ENCODE measurements at places on chromosomes 11 and 22.

DNA sequence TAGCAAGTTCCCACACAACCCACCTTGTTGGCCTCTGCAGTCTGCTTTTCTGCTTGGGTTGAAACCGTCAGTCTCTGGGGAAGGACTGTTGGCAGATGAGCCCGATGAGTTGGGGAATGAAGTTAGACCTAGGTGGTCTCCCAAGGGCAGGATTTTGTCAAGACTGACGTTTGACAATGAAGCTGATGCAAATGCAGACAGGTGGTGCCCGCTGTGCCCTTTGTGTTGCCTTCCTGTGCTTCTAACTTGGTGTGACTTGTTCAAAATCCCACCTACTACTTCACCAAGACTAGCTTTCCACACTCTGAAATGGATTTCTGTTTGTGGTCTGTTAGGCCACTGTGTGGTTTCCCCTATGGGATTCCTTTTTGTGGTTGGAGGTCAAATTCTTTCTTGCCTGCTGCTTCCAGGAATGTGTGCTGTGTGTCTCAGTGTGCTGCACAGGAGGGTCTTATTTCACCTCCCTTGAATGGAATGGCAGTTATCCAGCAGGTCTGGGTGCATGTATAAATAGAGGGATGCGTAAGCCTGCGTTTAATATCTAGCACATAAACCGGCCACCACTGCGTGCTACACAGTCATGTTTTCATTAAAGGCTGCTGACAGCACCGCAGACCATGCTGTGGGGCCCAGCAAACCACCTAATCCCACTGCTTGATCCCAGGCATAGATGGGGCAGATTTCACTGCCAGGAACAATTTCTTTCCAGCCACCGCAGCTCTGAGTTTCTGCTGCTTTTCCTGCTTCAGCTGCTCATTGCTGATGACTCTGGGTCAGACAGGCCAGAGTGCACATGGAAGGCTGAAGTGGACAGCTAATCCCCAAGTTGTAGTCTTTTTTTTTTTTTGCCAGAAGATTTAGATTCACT, 44.8 kb downstream of the ADAMTS8 start:
- DNase-seq = no peak

DNA sequence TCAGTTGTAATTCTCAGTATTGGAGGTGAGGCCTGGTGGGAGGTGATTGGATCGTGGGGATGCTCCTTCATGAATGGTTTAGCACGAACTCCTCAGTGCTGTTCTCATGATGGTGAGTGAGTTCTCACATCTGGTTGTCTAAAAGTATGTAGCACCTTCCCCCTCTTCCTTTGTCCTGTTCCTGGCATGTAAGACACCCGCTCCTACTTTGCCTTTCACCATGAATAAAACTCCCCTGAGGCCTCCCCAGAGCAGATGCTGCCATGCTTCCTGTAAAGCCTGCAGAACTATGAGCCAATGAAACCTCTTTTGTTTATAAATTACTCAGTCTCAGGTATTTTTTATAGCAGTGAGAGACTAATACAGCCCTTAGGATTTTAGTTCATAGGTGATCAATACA, 191.5 kb downstream of the MAML2 start:
- no peak for DNase-seq

- peak; percentile 12 for DNase-seq
Observed at GRCh38 chr11:134224710-134225664, 516 bp downstream of the VPS26B start.

DNA sequence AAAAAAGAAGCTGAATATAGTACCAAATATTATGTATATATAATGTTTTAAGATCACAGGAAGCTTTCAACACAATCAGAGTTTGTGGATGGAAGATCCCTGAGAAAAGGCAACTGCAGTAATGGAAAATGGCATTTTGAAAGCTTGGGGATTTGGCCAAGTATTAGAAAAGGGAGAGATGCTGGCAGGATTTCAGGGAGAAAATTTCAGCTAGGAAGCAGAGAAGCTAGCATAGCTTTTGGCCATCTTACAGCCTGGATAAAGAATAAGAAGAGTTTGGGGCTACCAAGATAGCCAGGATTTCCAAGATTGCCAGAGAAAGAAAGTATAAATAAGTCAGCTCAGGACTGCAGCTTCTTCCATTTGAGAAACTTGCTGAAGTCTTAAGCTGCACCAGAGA, 440.8 kb upstream of the LUZP2 start:
- DNase-seq = no peak

DNA sequence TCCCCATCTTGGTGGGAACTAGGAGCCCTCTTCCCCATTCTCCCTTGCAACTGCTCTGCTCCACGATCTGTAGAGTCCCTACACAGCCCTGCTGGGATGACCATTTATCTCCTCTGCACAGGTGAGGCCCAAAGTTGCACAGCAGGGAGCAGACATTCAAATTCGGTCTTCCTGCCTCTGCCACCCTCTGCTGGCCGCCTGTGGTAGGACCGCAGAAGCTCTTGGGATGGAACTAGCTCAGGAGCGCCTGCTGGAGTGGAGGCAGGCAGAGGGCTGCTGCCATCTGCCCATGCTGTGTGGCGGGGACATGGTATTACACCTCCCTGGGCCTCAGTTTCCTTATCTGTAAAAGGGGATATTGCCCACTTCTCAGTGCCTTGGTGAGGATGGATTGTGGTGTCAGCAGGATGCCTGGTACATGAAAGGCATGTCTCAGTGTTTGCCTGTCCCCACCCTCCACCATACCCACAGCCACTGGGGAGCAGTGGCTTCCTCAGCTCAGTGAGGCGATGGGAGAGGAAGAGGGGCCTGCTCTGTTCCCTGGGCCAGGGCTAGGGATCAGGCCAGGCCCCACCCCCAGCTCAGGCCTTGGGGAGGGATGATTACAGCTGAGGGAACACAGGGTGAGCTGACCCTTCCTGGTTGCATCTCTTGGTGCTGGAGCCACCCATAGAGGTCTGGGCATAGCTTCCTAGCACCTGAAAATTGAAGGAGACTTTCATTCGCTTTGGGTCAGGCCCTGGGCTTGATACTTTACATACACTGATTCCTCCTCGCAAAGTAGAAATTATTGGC, 11.3 kb upstream of the OMP start:
- DNase-seq = peak; percentile 80

DNA sequence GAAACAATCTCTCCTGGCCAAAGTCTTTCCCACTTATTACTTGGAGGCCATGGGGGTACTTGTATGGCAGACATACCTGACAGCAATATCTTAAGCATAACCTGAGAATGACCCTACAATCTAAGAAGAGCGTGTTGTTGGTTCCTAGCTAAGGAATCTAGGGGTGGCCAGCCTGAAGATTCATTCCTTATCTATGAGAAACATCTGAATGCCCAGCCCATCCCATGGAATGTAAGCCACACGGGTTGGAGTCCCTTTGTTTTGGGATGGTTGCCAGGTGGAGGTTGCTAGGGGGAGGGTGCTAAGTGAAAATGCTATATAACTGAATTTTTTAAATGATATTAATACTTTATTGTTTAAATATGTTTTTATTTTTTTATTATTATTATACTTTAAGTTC, 725.0 kb downstream of the ETS1 start:
- DNase-seq = peak; percentile 50

DNA sequence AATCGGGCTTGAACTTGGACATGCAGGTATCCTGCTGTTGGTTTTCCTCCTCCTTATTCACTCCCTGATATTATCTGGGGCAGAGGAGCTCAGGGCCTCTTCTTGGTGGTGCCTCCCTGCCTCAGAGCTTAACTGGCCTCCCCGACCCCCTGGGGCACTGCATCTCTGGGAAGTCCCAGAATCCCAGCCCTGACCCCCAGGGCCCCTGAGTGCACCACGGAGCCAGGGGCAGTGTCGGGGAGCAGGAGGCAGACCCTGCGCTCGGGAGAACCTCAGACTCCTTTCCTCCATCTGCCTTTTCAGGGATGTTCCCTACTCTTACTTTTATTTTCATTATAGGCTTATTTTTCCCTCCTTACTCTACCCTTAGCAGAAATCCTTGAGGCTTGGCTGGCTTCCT, 537.0 kb downstream of the BRD1 start:
- no peak for DNase-seq

DNA sequence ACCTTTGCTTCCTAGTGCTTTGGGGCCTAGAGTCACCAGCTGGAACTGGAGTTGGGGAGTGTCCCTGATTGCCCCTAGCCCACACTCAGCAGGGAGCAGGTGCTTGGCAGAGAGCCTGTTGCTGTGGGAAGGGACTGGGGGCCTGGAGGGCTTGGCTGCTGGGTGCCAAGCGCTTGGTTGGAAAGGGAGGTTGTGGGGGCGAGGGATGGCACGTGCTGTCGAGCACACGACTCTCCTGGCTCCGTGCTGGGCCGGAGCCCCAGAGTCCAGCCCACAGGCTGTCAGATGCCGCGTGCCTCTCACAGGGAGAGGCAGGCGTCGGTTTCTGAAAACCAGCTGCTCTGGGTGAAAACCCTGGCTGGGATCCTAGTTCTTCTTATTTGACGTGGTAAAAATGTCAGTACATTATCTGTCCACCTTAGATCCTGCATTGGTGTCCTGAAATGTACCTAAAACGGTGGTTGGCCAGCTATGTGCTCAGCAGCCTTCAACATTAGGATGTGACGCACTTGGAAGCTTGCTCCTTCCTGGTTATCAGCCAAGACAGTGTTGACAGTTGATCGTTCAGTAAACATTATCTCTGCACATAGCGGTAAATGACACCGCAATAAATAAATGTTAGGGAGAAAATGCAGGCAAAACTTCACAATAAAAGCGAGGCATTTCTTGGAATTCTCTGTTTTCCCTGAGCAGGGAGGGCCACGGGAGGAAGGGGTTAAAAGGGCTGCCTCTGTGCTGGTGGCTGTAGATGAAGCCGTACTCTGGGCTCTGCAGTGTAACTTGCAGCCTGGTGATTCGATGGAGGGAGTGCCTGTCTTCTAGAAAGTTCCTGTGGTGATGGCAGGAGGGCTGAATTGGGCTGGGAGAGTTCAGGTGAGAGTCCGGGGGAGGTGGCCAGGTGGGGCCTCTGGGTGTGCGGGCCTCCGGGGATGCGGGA, 29.2 kb downstream of the GRAMD4 start:
- DNase-seq = no peak

DNA sequence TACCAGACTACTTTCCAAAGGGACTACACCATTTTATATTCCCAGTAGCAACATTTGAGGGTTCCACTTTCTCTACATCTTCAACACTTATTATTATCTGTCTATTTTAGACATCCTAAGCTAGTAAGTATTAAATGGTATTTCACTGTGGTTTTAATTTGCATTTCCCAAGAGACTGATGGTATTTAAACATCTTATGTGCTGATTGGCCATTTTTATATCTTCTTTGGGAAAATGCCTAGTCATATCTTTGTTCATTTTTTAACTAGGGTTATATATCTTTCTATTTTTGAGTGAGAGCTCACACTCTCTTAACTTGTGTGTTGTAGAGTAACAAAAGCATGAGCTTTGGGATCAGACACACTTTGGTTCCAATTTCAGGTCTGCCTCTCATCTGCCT, 73.7 kb downstream of the PRCP start:
- no peak for DNase-seq

- DNase-seq = peak; percentile 79
Observed at GRCh38 chr11:3000032-3000961, 8.2 kb upstream of the NAP1L4 start.

DNA sequence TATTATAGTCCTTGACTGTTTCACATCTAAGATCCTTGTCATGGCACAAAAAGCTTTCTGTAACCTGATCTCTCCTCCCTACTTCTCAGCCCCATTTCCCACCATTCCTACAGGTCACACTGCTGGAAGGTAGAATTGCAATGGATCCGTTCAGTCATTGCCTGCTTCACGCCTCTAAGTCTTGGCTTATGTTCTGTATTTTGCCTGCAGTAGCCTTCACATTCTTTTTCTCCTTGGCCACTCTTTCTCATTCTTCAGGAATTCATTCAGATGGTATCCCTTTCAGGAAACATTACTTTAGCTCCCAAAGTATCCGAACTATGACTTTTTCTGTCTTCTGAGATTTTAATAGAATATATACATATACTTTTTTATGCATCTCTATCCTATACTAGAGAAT, 731.5 kb downstream of the NTM start:
- DNase-seq = no peak

DNA sequence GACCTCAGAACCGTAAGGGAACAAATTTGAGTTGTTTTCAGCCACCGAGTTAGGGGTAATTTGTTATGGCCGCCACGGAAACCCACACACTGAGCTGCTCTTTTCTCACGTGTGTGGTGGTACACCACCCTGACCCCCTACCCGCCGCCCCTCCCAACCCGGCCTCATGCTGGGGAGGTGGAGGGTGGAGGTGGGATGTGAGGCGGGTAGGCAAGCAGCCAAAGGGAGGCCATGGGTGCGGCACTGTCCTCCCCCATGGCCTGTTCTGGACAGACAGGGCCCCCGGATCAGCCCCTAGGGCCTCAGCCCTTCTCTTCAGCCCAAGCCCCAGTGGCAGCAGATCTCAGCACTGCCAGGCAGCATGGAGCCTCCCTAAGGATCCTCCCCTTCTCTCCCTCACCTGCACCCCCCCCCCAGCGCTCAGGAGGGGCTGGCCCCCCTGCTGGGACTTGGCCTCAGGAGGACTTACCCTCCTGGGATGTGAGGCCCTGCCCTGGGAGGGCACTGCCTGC, 7.9 kb downstream of the PRR5 start:
- DNase-seq = no peak

GRCh38 chr22:37517826-37518450, 1.3 kb downstream of the CARD10 start:
- no peak for DNase-seq
